Brain (organoid and tissue), 16 donors: ENCODE measurements at places on chromosomes 4 and X. TPM values are rescaled to one million over a fixed set of nuclear protein-coding genes. Genes with fewer than 3 reads are reported as not detected.

NEUROG2 gene
- 0.19 TPM for polyA plus RNA-seq

LANCL3 gene
- 0.03 TPM for polyA plus RNA-seq

RAB40AL gene
- polyA plus RNA-seq: not detected

YTHDC1 gene
- polyA plus RNA-seq: 32.7 TPM

NSUN7 gene
- polyA plus RNA-seq: 6.9 TPM

EFHC2 gene
- 0.29 TPM for polyA plus RNA-seq
